Activated T-helper 2 cell treated with anti-CD3 and anti-CD28 coated beads, Interferon-gamma antibody, Interleukin-2, Interleukin-4, amounts not matched to agents 10 μg/mL and 5 μg/mL and 100 μg/mL, durations not matched to agents 14 hours and 24 hours and 36 hours (primary cell): ENCODE measurements at places on chromosomes 4 and X. TPM values are rescaled to one million over a fixed set of nuclear protein-coding genes. Genes with fewer than 3 reads are reported as not detected.

GRCh38 chr4:128844931-128845330 lies 35.4 kb downstream of the JADE1 start:
- peaks cover 19% of the 10 kb centered on the region for H3K4me1 ChIP-seq
- H3K27me3 ChIP-seq: no peaks in the 10 kb centered on the region
- DNase-seq: no peak
- no peak overlapping the region for H3K4me3 ChIP-seq

- peak overlapping the region; percentile 51 for H3K27ac ChIP-seq
- peaks cover 88% of the 10 kb centered on the region for H3K36me3 ChIP-seq
- no peaks in the 10 kb centered on the region for H3K27me3 ChIP-seq
- no peak for DNase-seq
Observed at GRCh38 chr4:56448301-56448700, 12.2 kb downstream of the PAICS start.

DNA sequence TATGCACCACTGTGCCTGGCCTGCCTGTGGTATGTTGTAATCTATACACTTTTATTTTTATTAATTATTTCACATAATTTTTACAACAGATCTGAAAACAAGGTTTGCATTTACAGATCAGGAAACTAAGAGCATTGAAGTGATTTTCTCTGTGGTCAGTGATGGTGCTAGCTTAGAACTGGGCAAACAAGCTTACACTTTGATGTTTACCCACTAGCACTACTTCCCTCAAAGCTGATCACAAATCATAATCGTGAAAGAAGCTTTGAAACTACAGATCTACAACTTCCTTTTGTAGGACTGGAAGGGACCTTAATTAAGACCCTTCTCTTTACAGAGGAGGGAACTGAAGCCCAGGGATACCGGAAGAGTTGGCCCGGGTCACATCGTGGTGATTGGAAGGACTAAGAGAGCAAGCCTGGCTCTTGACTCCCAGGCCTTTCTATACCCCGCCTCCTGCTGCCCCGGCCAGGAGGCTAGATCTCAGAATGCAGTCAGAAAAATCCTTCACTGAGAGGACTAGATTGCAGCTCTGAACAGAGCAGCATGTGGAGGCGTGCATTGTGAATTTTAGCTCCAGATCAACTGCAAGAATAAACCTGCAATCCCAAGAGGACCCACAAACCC lies 93.7 kb upstream of the ZNF827 start:
- DNase-seq: no peak
- H3K27ac ChIP-seq: no peak overlapping the region
- H3K4me3 ChIP-seq: no peak overlapping the region
- H3K4me1 ChIP-seq: peaks cover 11% of the 10 kb centered on the region

DNA sequence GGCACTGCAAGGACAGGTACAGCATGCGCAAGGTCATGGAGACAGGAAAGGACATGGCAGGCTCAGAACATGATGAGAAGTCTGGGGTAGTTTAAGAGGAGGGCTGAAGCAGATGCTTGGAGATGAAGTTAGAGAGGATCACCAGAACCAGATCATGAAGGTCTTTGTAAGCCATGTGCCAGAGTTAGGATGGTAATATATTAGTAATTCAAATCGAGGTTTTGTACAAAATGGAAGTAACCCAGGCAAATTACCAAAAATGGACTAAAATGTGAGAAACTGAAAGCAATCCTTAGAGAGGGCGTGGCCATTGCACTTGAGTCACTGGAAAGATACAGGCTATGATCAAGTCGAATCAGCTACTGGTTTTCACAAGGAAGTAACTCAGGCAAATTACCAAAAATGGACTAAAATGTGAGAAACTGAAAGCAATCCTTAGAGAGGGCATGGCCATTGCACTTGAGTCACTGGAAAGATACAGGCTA lies 13.5 kb downstream of the RXFP1 start:
- H3K4me1 ChIP-seq: peaks cover 17% of the 10 kb centered on the region
- no peak overlapping the region for H3K27ac ChIP-seq
- H3K36me3 ChIP-seq: no peaks in the 10 kb centered on the region
- no peaks in the 10 kb centered on the region for H3K27me3 ChIP-seq

DNA sequence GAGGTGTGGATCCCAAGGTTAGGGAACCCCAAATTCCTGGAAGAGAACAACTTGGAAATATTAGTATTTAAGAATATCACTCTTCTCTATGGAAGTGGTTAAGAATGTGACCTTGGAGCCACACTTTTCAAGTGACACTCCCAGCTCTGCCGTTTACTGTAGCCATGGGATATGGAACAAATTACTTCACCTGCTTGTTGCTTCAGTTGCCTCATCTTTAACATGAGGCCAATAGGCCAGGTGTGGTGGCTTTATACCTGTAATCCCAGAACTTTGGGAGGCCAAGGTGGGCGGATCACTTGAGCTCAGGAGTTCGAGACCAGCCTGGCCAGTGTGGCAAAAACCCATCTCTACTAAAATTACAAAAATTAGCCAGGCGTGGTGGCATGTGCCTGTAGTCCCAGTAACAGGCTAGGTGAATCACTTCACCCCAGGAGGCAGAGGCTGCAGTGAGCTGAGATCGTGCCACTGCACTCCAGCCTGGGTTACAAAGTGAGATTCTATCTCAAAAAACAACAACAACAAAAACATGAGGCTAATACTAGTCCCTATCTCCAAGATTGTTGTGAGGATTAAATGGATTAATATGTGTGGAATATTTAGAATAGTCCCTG lies 13.0 kb downstream of the IL13RA1 start:
- H3K4me3 ChIP-seq: no peak overlapping the region
- no peaks in the 10 kb centered on the region for H3K4me1 ChIP-seq
- H3K36me3 ChIP-seq: no peaks in the 10 kb centered on the region
- H3K27ac ChIP-seq: no peak overlapping the region
- no peak for DNase-seq

DNA sequence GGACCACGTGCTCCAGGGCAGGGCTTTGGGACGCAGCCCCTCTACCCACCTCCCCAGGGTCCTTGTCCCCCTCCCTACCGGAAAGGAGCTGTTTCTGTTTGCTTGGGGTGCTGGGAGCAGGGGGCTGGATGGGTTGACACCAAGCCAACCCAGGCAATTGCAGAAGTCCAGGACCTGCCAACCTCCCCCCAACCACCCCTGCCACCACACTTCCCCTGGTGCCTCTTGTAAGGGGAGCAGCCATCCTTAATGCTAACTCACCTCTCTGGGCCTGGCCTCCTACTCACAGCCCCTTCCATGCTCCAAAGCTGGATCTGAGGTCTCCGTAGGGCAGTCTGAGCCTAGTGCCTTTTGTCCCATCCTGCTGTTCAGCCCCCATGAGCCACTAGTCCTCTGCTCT lies 631.9 kb downstream of the BCOR start:
- DNase-seq: no peak
- H3K27me3 ChIP-seq: no peaks in the 10 kb centered on the region
- no peak overlapping the region for H3K4me3 ChIP-seq
- H3K4me1 ChIP-seq: peaks cover 4% of the 10 kb centered on the region
- H3K36me3 ChIP-seq: no peaks in the 10 kb centered on the region

- no peaks in the 10 kb centered on the region for H3K36me3 ChIP-seq
- H3K27me3 ChIP-seq: no peaks in the 10 kb centered on the region
- DNase-seq: no peak
Observed at GRCh38 chr4:94152466-94152865, 55.2 kb upstream of the SMARCAD1 start.

- no peaks in the 10 kb centered on the region for H3K36me3 ChIP-seq
- no peak for DNase-seq
- H3K4me3 ChIP-seq: no peak overlapping the region
- H3K27me3 ChIP-seq: peaks cover 11% of the 10 kb centered on the region
- no peak overlapping the region for H3K27ac ChIP-seq
- H3K4me1 ChIP-seq: peaks cover 3% of the 10 kb centered on the region
Observed at GRCh38 chr4:56243107-56243506, 144.2 kb downstream of the AASDH start.

DNA sequence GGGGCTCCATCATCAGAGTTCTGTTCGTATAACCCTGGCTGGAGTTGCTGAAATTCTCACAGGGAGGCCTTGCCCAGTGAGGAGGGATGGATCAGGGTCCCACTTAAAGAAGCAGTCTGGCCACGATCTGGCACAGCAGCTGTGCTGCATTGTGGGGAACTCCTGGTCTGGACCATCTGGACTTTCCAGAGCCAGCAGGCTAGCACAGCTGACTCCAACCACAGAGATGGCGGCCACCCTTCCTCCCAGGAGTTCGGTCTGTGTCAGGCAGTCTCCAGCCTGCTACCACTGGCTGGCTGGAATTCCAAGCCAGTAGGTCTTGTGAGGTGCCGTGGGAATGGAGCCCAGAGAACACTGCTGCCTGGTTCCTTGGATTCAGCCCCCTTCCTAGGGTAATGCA lies 62.0 kb downstream of the SLAIN2 start:
- H3K27ac ChIP-seq: no peak overlapping the region
- H3K4me3 ChIP-seq: no peak overlapping the region
- peaks cover 25% of the 10 kb centered on the region for H3K4me1 ChIP-seq
- peaks cover 35% of the 10 kb centered on the region for H3K36me3 ChIP-seq
- no peaks in the 10 kb centered on the region for H3K27me3 ChIP-seq
- no peak for DNase-seq

DNA sequence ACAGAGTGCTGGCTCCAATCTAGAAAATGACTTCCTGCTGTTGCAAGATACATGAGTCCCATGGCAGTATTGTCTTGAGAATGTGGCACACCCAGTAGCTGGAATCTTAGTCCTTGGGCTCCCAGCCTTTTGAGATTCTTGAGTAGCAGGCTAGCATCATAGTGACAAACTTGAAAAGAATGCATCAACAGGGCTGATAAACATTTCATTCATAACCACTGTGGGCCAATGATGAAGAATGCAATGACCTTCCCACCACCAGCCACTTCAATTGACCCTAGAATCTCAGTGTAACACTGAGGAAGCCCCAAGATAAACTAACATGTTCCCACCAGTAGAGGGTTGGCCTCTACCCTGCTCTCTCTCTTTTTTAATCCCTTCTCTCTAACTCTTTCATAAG lies 329.3 kb downstream of the GBA3 start:
- DNase-seq: no peak
- H3K27me3 ChIP-seq: no peaks in the 10 kb centered on the region
- H3K36me3 ChIP-seq: no peaks in the 10 kb centered on the region
- H3K4me3 ChIP-seq: no peak overlapping the region

GRCh38 chrX:51825436-51825835 lies 68.0 kb upstream of the MAGED1 start:
- peaks cover 22% of the 10 kb centered on the region for H3K4me1 ChIP-seq
- H3K36me3 ChIP-seq: peaks cover 6% of the 10 kb centered on the region
- H3K4me3 ChIP-seq: no peak overlapping the region
- no peak overlapping the region for H3K27ac ChIP-seq
- DNase-seq: no peak

- H3K27me3 ChIP-seq: no peaks in the 10 kb centered on the region
- no peaks in the 10 kb centered on the region for H3K36me3 ChIP-seq
- peak; percentile 71 for DNase-seq
- no peak overlapping the region for H3K27ac ChIP-seq
- no peak overlapping the region for H3K4me3 ChIP-seq
Observed at GRCh38 chr4:9703391-9703790, 78.0 kb upstream of the DRD5 start.

GRCh38 chrX:131331152-131331551 lies 42.0 kb upstream of the IGSF1 start:
- no peaks in the 10 kb centered on the region for H3K4me1 ChIP-seq
- no peak overlapping the region for H3K4me3 ChIP-seq
- DNase-seq: no peak
- H3K27ac ChIP-seq: no peak overlapping the region
- no peaks in the 10 kb centered on the region for H3K27me3 ChIP-seq
- no peaks in the 10 kb centered on the region for H3K36me3 ChIP-seq

- peaks cover 41% of the 10 kb centered on the region for H3K36me3 ChIP-seq
- H3K27ac ChIP-seq: peak overlapping the region; percentile 83
- DNase-seq: no peak
- H3K27me3 ChIP-seq: no peaks in the 10 kb centered on the region
Observed at GRCh38 chr4:142402900-142403299, 443.2 kb downstream of the INPP4B start.

DNA sequence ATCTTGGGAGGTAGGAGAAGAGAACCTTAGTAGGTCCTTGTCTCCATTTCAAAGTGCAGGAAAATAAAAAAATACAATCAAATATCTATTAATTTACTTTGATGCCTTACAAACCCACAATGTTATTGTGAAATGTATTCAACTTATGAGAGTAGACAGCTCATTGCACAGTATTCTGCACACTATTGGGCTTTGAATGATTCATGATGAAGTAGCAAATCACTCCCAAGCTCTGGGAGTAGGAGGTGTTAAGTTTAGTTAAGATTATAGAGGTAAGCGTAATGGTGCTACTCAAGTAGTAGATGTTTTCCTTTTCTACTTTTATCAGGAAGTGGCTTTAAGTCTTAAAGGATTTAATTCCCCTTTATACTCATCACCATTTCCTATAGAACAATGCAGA lies 32.8 kb upstream of the TMPRSS11A start:
- no peak overlapping the region for H3K27ac ChIP-seq
- no peaks in the 10 kb centered on the region for H3K36me3 ChIP-seq
- peaks cover 4% of the 10 kb centered on the region for H3K27me3 ChIP-seq
- H3K4me3 ChIP-seq: no peak overlapping the region
- no peak for DNase-seq

GRCh38 chr4:184032091-184032490 lies 127.0 kb downstream of the STOX2 start:
- DNase-seq: no peak
- H3K4me3 ChIP-seq: no peak overlapping the region
- peaks cover 30% of the 10 kb centered on the region for H3K27me3 ChIP-seq

- no peak overlapping the region for H3K27ac ChIP-seq
- no peak for DNase-seq
- no peaks in the 10 kb centered on the region for H3K36me3 ChIP-seq
- peaks cover 2% of the 10 kb centered on the region for H3K27me3 ChIP-seq
Observed at GRCh38 chr4:53477038-53477565, 99.7 kb downstream of the FIP1L1 start.

DNA sequence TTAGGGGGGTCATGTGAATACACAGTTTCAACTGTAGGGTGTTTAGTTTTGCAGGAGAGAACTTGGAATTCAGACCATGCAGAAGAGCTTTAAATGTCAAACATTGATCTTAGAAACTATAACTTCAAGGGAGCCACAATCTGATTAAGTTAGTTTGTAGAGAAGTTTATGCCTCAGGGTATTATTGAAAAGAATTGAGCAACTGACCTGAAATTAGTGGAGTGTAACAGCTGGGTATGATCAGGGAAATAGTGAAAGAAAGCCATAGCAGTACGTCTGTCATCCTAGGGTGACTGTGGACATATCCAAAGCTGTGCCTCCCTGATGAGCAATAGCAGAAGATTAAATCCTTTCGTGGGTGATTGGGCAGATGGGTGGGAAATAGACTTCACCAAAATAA lies 63.8 kb downstream of the FAM47B start:
- no peak overlapping the region for H3K4me3 ChIP-seq
- no peak for DNase-seq
- no peaks in the 10 kb centered on the region for H3K36me3 ChIP-seq
- H3K27me3 ChIP-seq: no peaks in the 10 kb centered on the region
- H3K4me1 ChIP-seq: no peaks in the 10 kb centered on the region

DNA sequence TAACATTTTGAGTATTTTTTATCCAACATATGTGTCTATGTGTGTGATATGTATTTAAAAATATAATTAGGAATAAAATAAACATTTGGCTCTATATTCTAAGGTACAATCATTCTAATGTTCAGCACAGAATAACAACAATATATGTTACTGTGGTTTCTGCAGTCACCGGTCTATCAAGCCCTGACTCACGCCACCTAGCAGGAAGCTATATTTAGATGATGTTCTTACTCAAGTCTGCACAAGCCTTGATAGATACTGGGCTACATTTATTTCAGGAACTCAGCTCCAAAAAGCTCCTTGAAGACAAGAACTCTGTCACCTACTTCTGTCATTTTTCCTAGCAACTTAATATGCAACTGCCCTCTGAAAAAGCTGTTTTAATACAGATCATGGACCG lies 152.0 kb upstream of the FTHL17 start:
- no peaks in the 10 kb centered on the region for H3K27me3 ChIP-seq
- H3K27ac ChIP-seq: no peak overlapping the region
- H3K36me3 ChIP-seq: no peaks in the 10 kb centered on the region

DNAAF6 gene
- total RNA-seq: not detected in 2 replicates

CDX4 gene
- total RNA-seq: not detected in 2 replicates

SH3BP2 gene
- total RNA-seq: 64.3 and 72.7 TPM in 2 replicates

BDH2 gene
- total RNA-seq: 16.0 and 16.3 TPM in 2 replicates
